ENCODE measurements at places on chromosomes 1 and 21.

DNA sequence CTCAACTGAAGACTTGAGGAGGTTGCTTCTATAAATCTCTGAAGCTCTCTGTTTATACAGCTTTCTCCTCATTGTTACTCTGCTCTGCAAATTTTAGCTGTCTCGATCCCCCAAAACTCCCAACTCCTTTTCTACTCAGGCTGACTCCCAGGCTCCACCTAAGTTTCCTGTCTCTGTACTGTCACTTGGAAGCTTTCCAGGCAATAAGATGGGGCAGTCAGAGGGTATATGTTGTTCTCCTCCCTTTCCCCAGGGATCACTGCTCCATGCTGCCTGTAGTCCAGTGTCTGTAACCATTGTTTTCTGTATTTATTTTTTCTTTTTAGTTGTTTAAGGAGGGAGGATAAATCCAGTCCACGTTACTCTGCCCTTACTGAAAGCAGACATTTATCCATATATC lies 13.4 kb downstream of the TSNAX start:
- no peak for DNase-seq

- DNase-seq: no peak
These were observed 4.9 kb downstream of the FNDC5 start for GRCh38 chr1:32865639-32866405.

DNA sequence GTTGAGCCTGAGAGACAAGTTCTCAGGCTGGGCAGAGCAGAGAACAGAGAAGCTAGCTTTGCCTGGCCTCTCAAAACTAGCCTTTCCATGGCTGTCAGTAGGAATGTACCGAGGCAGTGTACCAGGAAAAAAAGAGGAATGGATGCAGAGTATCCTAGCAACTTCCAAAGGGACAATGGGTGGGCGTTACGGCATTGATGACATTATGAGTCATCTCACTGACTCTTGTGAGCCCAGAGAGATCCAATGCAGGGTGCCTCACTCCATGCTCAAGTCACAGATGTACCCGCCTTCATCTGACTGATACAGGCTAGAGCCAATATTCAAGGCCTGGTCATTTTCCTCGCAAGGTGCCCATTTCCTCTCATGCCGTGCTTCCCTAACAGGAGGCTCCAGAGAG lies 51.4 kb upstream of the C8B start:
- no peak for DNase-seq

DNA sequence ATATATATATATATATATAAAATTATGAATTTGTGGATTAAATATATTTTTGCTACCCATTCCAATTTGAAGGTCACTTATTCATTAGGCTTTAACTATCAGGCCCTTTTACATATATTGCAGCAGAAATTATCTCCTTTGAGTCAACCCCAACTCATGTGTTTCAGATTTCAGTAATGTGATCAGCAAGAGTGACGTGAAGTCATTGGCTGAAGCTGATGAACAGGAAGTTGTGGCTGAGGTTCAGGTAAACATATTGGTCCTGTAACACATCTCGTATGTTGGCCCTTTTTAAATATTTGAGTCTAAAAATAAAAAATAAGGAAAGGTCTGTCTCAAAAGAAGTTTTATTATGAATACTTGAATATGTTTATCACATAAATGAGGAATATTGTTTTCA lies 8.5 kb downstream of the VPS45 start:
- no peak for DNase-seq

DNA sequence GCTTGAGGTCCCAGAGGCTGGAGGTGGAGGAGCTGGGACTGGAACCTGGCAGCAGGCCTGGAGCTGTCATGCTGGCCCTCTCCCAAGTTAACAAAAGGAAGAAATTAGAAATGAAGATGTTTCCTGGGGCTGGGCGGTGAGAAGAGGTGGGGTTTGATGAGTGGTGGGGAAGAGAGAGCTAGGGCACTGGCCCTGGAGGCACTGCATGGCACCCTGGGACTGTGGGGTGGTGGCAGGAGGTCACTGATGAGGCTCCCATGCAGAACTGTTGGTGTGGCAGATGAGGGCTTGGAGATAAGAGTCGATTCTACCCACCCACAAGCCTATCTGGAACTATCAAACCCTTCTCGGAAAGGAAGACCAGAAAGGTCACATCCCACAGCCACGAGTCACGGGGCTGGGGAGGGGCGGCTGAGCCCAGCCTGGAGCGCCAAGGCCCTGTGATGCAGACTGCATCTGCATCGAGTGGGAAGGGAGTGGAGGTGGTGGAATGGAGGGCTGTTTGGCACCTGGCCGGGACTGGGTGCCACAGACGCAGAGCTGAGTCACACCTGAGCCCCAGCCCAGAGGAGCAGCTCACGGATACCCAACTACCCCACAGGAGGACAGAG lies 29.4 kb downstream of the MRPL37 start:
- DNase-seq: no peak

DNA sequence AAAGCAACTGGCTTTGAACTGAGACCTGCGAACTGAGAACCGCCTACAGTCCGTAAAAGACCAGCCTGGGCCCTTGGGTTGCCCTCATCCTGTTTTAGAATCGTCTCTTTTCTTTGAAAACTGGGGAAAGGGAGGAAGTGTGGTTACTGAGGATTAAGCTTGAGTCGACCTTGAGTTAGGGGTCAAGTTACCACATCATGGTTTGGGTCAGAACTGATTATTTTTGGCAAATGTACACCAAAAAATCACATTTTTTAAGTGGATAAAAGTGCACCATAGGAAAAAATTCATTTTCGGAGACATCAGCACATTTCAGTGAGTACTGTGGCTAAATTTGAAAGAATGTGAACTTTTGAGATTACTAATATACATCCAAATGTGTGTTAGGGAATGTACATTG lies 76.9 kb upstream of the KAZN start:
- no peak for DNase-seq

- DNase-seq: no peak
These were observed 489.7 kb upstream of the RGS18 start for GRCh38 chr1:191668525-191668924.

- DNase-seq: peak; percentile 80
These were observed 19.0 kb upstream of the TLCD4 start for GRCh38 chr1:95098196-95098595.

- no peak for DNase-seq
These were observed 2.7 kb downstream of the SCYL3 start for GRCh38 chr1:169890761-169891538.

- DNase-seq: no peak
These were observed 58.0 kb downstream of the DDX20 start for GRCh38 chr1:111813440-111814304.

DNA sequence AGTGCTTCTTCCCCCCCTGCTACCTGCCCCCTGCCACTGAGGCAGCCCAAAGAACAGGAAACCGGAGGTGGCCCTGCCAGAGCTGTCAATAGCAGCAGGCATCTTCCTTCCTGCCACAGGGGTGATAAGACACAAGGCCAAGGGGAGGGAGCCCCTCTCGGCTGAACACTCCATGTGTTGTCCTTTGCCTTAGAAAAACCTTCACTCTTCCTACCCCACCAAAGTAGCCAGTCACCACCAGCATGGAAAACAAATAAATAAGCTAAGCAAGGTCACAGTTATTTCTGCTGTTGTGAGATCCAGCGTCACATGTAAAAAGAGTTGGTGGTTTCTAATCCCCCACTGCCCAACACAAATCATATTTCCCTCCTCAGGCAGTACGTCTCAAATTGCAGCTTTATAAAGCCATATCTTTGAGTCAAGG lies 104.8 kb upstream of the DPT start:
- no peak for DNase-seq

GRCh38 chr21:45763074-45763473 lies 119.5 kb downstream of the PCBP3 start:
- DNase-seq: no peak

GRCh38 chr1:61138921-61139774 lies 56.8 kb downstream of the NFIA start:
- peak; percentile 39 for DNase-seq

DNA sequence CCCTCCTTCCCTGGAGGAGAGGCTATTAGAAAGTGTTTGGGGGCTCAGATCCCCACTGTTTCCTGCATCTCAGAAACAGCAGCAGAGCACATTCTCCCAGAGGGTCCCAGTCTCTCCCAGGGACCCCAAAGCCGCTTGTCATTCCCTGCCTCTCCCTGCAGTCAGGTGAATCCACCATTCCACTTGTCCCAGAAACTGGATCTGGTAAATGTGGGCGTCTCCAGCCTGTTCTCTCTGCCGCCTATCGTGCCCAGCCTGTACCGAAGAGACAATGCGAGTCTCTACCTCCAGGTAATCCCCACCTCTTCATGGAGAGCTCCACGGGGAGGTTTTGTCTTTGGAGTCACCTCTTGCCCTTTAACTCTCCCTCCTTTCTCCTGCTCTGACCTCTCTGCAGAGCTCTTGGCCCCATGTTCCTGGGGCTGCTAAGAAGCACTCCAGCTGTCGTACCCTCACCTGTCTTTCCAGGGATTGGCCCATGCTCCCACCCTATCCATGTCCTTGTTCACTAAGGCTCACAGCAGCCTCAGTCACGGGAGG lies 26.9 kb downstream of the INAVA start:
- no peak for DNase-seq

DNA sequence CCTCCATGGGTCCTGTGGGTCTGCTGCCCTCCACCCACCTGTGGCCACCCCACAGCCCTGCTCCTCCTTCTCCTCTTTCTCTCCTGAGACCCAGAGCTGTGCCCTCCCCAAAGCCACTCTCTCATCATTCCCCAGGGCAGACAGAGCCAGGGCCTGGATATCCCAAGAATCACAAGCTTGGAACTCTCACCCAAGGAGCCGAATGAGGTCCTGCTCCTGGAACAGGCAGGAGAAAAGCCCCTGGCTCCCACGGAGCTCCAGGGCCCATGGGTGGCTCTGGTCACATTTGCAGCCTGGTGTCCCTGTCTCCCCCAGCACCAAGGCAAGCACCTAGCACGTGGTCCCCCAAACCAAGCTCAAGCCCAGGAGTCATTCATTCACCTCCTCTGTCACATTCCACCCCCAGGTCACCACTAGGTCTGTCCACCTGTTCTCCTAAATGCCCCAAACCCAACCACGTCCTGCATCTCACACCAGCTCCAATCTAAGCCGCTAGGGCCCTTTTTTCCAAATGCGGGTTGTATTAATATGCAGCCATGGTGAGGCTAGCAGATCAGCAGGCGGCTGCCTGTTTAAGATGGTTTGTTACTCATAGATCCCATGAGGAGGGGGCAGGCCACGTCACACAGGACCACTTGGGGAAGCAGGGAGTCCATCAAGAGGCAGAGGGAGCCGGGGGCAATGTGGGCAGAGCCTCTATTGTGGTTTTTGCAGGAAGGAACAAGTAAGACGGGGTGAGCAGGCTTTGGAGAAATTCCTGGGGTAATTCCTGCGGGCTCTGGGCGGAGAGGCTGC lies 215.5 kb upstream of the VAMP3 start:
- no peak for DNase-seq

DNA sequence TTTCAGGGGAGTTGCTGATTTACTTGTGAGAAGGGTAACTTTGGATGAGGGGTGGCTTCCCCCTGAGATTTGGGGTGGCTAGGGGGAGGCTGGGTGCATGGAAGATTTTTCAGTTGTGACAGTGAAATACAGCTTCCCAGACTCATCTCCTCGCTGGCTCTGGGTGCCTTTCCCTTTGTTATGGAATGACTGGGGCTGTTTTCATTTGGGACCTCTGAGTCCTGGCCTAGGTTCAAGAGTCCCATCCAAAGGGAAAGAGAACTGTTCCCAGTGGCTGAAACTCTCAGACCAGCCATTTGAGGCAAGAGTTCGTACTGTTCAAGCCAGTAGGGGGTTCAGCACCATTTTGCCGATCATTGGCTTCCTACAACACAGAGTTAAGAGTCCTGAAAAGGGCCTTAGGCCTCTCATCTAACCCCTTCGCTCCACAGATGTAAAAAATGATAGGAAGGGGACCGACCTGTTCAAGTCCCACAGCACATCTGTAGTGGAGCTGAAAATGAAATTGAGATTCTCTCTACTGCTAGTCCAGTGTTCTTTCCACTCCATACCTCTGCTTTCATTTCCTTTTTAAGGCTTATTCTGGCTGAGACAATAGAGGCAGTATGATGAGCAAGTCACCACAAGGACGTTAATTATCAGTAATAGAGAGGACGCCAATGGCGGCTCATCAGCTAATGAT lies 958 bp downstream of the DDR2 start:
- peak; percentile 37 for DNase-seq

DNA sequence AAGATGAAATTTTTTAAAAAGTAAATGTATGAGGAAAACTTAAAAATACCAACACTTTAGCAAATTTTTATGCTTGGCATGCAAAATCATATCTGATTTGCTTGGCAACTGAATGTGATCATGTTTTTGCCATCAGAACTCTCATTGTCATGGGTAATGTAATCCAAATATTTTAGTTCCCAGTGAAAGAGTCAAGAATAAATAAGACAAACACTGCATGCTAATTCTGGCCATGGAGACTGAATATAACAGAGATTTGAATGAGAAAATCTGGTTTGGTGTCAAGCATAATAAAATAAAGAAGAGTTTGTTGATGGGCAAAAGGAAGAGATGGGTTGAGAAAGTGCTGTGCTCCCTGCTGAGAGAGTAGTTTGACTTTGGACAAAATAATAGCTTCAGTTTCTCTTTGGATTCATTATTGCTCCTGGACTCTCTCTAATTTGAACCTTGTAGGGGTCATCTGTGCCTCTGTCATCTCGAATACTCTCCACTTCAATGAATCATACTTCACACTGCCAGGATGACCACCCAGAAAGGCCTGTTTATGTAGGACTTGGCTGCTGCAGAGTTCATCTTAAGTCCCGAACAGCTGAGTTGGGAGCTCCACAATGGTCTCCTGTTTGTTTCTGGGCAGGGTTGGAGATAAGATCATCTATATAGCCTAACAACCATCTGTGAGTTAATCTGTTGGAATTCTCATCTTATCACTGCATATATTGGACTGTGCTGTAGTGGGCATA lies 34.4 kb downstream of the ADAMTS1 start:
- DNase-seq: no peak

- DNase-seq: no peak
These were observed 8.3 kb downstream of the ENAH start for GRCh38 chr1:225644666-225645065.

- DNase-seq: peak; percentile 58
These were observed 17.7 kb upstream of the KLHDC8A start for GRCh38 chr1:205374210-205375078.

DNA sequence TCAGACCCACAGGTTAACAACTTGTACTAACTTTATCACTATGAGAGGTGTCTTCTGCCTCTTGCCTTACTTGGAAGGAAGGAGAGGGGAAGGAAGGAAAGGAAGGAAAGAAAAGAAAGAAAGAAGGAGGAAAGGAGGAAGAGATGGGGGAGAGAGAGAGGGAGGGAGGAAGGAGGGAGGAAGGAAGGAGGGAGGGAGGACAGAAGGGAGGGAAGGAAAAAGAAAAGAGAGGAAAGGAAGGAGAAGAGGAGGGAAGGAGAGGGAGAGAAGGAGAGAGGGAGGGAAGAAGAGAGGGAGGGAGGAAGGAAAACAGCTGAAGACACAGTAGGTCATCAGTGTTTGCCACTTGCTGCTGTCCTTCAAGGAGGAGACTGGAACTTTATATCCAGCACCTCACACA lies 5.3 kb upstream of the SIPA1L2 start:
- DNase-seq: no peak

- no peak for DNase-seq
These were observed 158.1 kb downstream of the PIGK start for GRCh38 chr1:77061162-77061561.

GRCh38 chr1:94593611-94594010 lies 52.1 kb upstream of the F3 start:
- DNase-seq: no peak

GRCh38 chr1:37482004-37482785 lies 7.8 kb downstream of the ZC3H12A start:
- no peak for DNase-seq

Data from H4 (cell line).